ENCODE measurements at places on chromosomes 1 and 21.
A peak's percentile ranks its signal among the peaks of the same experiment; 100 is the strongest.

DNA sequence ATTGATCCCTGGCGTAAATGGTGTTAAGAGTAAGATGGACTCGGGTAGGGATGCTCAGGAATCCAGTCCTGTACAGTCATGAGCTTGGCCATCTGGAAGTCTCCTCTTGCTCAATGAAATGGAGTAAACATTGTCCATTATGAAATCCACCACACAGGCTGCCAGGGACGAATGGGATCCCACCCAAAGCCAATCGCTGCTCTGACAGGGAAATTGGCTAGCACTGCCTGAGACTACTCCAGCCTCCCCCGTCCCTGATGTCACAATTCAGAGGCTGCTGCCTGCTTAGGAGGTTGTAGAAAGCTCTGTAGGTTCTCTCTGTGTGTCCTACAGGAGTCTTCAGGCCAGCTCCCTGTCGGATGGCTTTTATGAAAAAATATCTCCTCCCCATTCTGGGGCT lies at the start of gene HSD11B1:
Gene HSD11B1 (plus strand): TSS at position 263 of the 400 bp plus-strand sequence. CDS start 97 bp downstream, at position 360.
- no peak for DNase-seq

DNA sequence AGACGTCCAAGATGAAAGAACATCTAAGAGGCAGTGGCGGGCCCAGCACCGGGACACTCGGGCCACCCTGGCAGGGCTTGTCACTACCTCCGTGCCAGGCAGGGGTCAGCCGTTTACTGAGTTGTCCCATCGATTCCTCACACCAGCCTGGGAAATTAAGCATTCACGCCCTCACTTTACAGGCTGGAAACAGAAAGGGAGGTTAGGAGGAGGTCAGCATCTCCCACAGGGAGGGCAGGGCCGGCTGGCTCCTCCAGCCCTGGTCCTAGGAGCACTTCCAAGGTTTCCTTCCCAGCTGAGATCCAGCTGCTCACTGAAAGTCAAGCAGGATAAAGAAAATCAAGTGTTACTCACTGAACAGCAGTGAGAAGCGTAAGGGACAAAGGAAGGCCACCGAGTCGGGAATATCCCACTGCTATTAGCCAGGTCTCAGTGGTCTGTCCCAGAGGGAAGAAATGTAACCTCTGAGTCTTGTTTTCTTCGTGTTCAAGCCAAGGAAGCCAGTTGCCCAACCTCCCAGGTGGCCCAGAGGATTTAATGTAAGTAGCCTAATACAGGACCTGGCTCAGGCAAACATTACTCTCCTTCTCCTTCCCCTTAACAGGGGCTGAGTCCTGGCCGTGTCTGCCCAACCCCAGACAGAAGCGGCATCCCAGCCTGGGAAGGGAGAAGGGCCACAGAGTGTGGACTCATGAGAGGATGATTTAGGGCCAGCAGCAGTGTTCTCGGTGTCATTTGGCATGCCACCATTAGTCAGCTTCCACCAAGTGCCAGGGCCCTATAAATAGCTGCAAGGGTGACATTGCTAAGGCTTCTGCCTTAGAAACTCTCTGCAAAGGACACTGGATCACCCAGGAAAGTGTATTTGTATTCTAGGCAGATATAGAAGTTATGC lies 203.1 kb upstream of the GALNT2 start:
- peak; percentile 24 for DNase-seq

DNA sequence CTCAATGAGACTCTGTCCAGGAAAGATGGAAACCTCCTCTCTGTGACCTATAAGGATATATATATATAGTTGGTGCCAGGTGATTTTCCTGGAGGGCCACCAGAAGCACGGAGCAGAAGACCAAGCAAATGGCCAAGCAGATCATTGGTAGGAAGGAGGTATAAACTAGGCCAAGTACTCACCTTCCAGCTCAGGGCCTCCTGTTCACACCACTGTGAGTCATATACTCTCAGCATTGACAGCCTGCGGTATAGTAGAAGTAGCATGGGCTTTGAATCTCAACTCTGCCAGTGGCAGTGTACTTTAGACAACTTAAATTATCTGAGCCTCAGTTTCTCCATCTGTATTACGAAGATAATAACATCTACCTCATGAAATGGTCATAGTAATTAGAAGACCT lies 15.4 kb downstream of the IL12RB2 start:
- no peak for DNase-seq

- DNase-seq, result no peak
These were observed 102.7 kb downstream of the RASAL2 start for GRCh38 chr1:178196631-178197030.

GRCh38 chr1:154943649-154944400 lies 7.3 kb upstream of the PMVK start:
- DNase-seq, result no peak

DNA sequence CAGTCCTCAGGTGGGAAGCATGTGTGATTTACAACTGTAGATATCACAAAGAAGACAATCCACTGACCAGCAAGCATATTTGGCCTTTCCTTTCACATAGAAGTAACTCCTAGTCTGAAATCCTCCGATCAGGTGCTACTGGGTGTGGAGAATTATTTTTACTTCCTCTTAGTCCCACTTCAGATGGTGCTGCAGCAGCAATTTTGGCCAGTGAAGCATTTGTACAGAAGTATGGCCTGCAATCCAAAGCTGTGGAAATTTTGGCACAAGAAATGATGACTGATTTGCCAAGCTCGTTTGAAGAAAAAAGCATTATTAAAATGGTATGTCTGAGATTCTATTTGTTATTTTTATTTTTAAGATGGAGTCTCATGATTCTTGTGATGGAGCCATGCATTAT lies 51.0 kb downstream of the SCP2 start:
- DNase-seq, result no peak
